Hindlimb muscle (tissue), 1 donor: ENCODE measurements at places on chromosomes 5 and 9. TPM values are rescaled to one million over a fixed set of nuclear protein-coding genes. Genes with fewer than 3 reads are reported as not detected.

NCBP1 gene
- 33.8 TPM for polyA plus RNA-seq

PCDHGA12 gene
- 2.4 TPM for polyA plus RNA-seq

MEF2C gene
- 1,127 TPM for polyA plus RNA-seq

KIF20A gene
- polyA plus RNA-seq: 17.5 TPM

NR5A1 gene
- not detected for polyA plus RNA-seq

INSL4 gene
- not detected for polyA plus RNA-seq
